ENCODE measurements at places on chromosomes 3 and 15. TPM values are rescaled to one million over a fixed set of nuclear protein-coding genes. Genes with fewer than 3 reads are reported as not detected.

NME9 gene
- total RNA-seq, result not detected

PPP1R14D gene
- 0.21 TPM for total RNA-seq

NOX5 gene
- 0.18 TPM for total RNA-seq

MYO5A gene
- total RNA-seq, result 28.3 TPM

NAA50 gene
- 166 TPM for total RNA-seq

LRRK1 gene
- 11.0 TPM for total RNA-seq

ST8SIA2 gene
- 0.37 TPM for total RNA-seq

CAPN7 gene
- total RNA-seq, result 26.7 TPM

TOPBP1 gene
- 26.2 TPM for total RNA-seq
